Urinary bladder (tissue), 4 donors: ENCODE measurements at places on chromosomes 4 and X.

- no peak for DNase-seq
Measured at GRCh38 chr4:183926950-183927349, 21.8 kb downstream of the STOX2 start.

GRCh38 chrX:42992199-42992943 is 214.4 kb upstream of the PPP1R2C start:
- no peak for DNase-seq

- DNase-seq: no peak
Measured at GRCh38 chrX:72069350-72070160, 62.2 kb downstream of the RTL5 start.

DNA sequence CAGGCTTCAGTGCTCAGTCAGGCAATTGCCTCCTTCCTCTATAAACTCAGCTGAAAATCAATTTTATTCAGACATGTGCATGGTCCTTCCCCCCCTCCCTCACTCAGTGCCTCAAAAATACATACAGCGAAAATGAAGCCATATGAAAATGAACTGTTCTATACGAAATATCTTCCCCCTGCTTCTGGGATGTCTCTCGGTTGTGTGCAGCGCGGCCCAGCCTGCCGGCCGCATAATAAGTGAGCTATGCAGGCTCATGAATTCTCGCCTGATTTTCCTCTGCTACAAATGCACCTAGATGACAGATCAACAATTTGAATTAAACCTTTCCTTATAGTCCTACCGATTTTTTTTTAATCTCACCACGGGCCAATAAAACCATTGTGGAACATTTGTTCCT is 252.9 kb downstream of the CRLF2 start:
- DNase-seq: no peak

- no peak for DNase-seq
Measured at GRCh38 chr4:8177552-8177951, 18.9 kb upstream of the ABLIM2 start.

GRCh38 chr4:144817081-144817480 is 171.1 kb downstream of the HHIP start:
- no peak for DNase-seq

DNA sequence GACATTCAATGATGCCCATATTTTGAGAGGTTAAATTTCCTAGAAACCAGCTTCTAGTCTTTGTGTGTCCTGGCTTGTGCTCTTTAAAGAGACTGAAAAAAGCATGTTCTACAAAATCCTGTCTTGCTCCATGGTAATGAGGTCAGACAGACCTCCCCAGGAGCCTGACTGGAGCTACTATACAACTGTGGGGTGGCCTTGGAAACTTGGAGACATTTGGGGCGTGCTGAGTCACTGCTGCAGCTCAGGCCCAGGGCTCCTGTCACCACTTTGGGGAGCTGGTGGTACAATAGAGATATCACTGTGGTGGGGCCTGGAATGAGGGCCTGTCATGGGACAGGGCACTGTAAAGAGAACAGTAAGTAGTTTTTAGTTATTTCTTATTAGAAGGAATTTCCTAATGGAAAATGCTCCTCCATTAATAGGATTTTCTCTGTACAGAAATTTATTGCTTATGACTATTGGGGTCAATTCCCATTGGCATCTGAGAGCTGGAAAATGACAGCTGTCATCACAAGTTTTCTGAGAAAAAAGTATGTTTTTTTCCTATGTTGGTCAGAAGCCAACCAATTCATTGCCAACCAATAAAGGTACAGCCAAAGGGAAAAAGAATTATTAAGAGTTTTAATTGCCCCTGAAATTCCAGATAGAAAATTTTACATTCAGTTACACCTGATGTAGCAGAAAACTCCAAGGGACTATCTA is 207.4 kb upstream of the JADE1 start:
- DNase-seq: no peak

GRCh38 chr4:141465171-141465570 is 171.2 kb upstream of the IL15 start:
- no peak for DNase-seq

DNA sequence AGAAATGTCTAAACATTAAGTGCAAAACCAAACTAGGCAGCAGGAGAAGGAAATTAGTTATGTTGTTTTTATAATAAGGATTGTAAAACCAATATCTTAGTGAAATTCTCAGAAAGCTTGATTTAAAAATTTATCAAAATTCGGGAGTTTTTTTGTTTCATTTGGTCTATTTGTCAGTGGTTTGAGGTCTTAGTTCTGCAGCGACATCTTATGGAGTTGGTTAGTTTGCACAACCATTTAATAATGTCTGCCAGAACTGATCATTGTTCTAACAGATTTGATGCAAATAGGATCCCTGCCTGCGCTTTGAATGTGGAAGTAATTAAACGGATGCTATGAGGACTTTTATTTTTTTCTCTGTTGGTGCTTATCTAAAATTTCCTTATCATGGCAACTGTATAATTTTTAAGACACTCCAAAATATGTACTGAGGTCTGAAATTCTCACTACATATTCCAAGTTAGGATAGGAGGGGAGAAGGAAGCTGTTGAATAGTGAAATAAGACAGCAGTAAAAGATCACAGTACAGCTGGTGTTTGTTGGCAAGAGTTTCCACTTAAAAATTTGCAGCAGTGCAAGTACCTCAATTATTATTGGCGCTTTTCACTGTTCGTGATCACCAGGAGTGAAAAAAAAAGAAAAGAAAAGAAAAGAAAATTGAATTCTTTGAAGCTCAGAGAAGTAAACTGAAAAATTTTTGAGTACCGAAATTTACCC is 2521.4 kb downstream of the ARAP2 start:
- no peak for DNase-seq

GRCh38 chr4:48493452-48494100 is 3.5 kb downstream of the ZAR1 start:
- no peak for DNase-seq

- DNase-seq: no peak
Measured at GRCh38 chr4:174177536-174177935, 105.9 kb downstream of the FBXO8 start.

GRCh38 chr4:40720916-40721315 is 28.8 kb upstream of the NSUN7 start:
- no peak for DNase-seq

- no peak for DNase-seq
Measured at GRCh38 chr4:114598191-114599121, at the start of gene UGT8. Gene UGT8, plus strand, starts transcription at chr4:114598807. Its CDS starts 24,074 bp downstream, at chr4:114622881.

- peak; percentile 70 for DNase-seq
Measured at GRCh38 chr4:147590249-147590920, 26.8 kb upstream of the TMEM184C start.

DNA sequence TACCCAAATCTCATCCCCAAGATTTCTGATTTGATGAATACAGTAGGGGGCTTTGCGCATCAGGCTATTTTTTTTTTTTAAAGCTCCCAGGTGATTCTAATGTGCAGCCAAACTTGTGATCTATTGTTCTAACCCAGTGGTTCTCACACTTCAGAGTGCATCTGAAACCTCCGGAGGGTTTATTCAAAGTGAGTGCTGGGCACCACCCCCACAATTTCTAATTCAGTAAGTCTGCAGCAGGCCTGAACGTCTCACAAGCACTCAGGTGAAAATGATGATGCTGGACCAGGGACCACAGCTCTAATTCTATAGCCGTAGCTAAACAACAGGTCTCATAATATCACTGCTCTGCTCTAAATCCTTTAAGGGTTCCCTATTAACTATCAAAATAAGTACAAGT is 211.4 kb downstream of the FMR1NB start:
- no peak for DNase-seq

GRCh38 chrX:103362474-103362873 is 6.2 kb downstream of the TCEAL9 start:
- no peak for DNase-seq

- no peak for DNase-seq
Measured at GRCh38 chrX:36950495-36951253, 57.5 kb upstream of the FAM47C start.

- peak; percentile 17 for DNase-seq
Measured at GRCh38 chrX:73855546-73855945, 292.5 kb downstream of the CHIC1 start.

DNA sequence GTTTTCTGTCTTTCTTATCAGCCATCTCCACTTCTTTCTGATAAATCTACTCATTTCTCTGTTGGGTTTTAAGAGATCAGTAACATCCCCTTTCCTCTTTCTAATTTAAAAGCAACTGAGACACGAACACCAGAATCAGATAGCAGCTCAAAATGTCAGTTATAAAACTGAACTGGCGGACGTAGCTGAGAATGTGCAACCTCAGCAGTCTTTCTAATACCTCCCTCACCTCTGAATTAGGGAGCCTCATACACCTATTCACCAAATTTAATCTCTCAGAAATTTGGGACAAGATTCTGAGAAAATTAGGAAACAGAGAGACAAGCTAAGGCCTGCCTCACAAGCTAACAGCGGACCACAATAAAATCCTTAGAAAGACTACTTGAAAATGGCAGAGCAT is 52.0 kb upstream of the ACSL4 start:
- DNase-seq: no peak

DNA sequence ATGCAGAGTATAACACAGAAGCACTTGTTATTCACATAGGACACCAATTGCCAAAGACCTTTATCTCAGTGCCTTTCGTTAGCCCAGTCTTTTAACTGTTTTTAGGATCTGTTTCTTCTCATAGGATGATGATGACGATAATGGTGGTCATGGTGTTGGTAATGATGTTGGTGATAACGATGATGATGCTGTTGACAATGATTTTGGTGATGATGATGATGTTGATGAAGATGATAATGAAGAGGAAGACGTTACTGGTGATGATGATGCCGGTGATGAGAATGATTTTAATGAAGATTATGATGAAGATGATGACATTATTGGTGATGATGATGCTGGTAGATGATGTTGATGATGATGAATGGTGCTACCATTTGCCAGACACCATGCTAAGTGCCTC is 29.8 kb downstream of the LDB2 start:
- no peak for DNase-seq

GRCh38 chr4:124980276-124980752 is 267.8 kb upstream of the ANKRD50 start:
- DNase-seq: no peak

DNA sequence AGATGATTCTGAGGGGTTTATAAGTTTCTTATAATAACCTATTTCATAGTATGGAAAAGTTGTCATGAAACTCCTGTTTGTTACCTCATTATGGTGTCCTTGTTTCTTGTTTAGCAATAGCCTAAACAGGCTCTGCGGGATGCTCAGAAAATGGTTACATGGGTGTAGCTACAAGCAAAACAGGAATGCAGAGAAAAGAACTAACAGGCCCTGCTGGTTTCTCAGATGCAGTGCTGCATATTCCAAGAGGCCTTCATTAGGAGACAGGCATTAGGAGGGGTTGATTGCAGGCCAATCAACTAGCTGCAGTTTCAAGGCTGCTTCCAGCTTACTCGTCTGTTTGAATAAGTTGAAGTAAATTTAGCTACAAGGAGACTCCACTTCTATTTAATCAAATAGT is 37.6 kb upstream of the HPGD start:
- peak; percentile 11 for DNase-seq
